ENCODE measurements at places on chromosomes 12 and 14.

- peaks cover 31% of the 10 kb centered on the region for H3K27me3 ChIP-seq
- no peaks in the 10 kb centered on the region for H3K36me3 ChIP-seq
- no peaks in the 10 kb centered on the region for H3K4me1 ChIP-seq
Measured at GRCh38 chr14:90179809-90180779, 76.3 kb upstream of the PSMC1 start.

DNA sequence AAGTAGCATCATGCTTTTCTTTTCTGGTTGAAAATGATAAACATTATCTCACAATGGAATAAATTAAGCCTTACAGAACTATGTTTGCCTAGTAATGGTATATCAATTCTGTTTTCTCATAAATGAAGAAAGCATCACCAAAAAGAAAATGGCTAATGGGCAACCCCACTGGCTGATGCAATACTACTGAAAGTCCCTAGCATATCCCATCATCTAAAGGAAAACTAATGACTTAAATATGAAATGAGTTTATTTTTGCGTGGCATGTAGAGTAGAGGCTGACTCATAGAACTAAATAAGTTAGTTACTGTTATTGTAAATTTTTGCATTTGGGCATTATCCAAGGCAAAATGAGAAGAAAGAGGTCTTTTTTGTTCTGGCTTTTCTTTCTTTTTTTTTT, 1156.3 kb upstream of the SEL1L start:
- DNase-seq: no peak
- no peak overlapping the region for H3K4me3 ChIP-seq
- no peaks in the 10 kb centered on the region for H3K4me1 ChIP-seq
- H3K27ac ChIP-seq: no peak overlapping the region

- no peak overlapping the region for H3K27ac ChIP-seq
- H3K4me1 ChIP-seq: peaks cover 3% of the 10 kb centered on the region
- H3K36me3 ChIP-seq: peaks cover 14% of the 10 kb centered on the region
- H3K4me3 ChIP-seq: no peak overlapping the region
- H3K27me3 ChIP-seq: no peaks in the 10 kb centered on the region
- no peak for DNase-seq
Measured at GRCh38 chr12:98533723-98534251, 18.4 kb downstream of the TMPO start.

GRCh38 chr14:26925876-26926584, 328.2 kb upstream of the NOVA1 start:
- H3K4me1 ChIP-seq: no peaks in the 10 kb centered on the region
- no peaks in the 10 kb centered on the region for H3K27me3 ChIP-seq
- no peak for DNase-seq
- H3K27ac ChIP-seq: no peak overlapping the region
- H3K4me3 ChIP-seq: no peak overlapping the region

DNA sequence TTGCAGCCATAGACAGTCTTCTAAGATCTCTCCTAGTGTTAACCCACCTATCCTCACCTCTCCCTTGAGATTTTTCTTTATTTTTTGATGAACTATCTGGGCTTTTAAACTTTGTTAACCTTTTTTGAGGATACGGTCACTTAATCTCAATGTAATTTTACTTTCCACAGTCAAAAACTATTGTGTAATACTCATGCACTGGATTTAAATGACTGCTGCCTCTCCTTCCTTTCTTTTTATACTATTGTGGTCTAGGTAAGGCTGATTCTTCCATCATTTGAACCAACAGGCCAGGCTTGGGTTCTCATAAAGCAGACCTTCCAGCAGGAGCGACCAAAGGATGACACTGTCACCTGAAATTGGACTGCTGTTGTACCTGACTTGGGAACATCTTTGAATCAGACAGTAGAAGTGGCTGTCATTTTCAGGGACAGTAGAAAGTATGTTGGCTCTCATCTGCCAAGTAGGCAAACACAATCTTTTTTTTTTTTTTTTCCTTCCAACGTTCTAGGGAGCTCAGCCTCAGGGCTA, 689 bp upstream of the PDE3A start:
- H3K27me3 ChIP-seq: peaks cover 37% of the 10 kb centered on the region
- H3K27ac ChIP-seq: no peak overlapping the region
- no peaks in the 10 kb centered on the region for H3K4me1 ChIP-seq
- DNase-seq: no peak

DNA sequence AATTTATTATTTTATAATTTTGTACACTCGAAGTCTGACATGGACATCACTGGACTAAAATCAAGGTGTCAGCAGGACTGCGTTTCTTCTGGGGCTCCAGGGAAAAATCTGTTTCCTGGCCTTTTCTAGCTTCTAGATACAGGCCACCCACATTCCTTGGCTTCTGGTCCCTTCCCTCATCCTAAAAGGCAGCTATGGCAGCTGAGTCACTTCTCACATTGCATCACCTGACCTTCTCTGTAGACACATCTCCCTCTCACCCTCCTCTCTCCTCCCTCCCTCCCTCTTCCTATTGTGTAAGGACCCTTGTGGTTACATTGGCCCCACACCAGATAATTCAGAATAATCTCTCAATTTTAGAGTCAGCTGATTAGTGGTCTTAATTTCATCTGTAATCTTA, 92.4 kb downstream of the RPS6KA5 start:
- peaks cover 39% of the 10 kb centered on the region for H3K4me1 ChIP-seq
- no peaks in the 10 kb centered on the region for H3K27me3 ChIP-seq
- H3K4me3 ChIP-seq: peak overlapping the region; percentile 90
- peak; percentile 66 for DNase-seq
- H3K27ac ChIP-seq: peak overlapping the region; percentile 91
- H3K36me3 ChIP-seq: peaks cover 28% of the 10 kb centered on the region

DNA sequence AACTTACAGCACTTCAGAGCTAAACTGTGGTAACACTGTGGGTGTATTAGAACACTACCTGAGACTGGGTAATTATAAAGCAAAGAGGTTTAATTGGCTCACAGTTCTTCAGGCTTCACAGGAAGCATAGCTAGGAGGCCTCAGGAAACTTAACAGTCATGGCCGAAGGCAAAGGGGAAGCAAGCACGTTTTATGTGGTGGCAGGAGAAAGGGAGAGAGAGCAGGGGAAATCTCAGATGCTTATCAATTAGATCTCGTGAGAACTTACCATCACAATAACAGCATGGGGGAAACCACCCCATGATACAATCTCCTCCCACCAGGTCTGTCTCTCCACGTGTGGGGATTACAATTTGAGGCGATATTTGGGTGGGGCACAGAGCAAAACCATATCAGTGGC, 512.6 kb downstream of the RERGL start:
- H3K27me3 ChIP-seq: no peaks in the 10 kb centered on the region
- no peak overlapping the region for H3K27ac ChIP-seq
- H3K4me3 ChIP-seq: no peak overlapping the region
- H3K4me1 ChIP-seq: no peaks in the 10 kb centered on the region
- no peaks in the 10 kb centered on the region for H3K36me3 ChIP-seq
- DNase-seq: no peak

All from natural killer cell treated with Interleukin-12 subunit alpha and Interleukin-12 subunit beta and Interleukin-15 and Interleukin-18, amount 100 ng/mL, for 72 hours (primary cell).